ENCODE measurements at places on chromosomes 1 and 21.

DNA sequence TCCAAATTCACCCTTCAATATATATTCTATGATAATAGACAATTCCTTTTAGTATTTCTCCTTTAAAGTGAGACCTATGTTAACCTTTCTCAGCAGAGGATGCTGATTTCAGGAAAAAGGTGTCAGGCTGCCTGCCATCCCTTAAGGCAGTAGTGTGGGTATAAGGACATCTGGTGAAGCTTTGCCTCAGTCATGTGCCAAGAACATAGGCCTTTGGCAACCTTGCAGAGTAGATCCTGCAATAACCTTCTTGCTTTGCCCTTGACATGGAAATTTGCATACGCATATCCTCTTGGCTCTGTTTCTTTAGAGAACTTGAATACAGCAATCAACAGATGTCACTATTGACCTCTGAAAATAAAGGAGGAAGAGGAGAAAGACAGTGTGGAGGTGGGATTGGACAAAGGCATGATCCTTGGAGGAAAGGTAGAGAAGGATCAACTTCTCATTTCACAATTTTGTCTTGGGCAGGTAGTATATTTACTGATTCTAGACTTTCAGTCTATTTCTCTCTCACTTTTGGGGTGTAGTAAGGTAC is 21.1 kb upstream of the ZRANB2 start:
- DNase-seq: no peak

- DNase-seq: no peak
These were observed 38.0 kb downstream of the JAK1 start for GRCh38 chr1:64928325-64928724.

DNA sequence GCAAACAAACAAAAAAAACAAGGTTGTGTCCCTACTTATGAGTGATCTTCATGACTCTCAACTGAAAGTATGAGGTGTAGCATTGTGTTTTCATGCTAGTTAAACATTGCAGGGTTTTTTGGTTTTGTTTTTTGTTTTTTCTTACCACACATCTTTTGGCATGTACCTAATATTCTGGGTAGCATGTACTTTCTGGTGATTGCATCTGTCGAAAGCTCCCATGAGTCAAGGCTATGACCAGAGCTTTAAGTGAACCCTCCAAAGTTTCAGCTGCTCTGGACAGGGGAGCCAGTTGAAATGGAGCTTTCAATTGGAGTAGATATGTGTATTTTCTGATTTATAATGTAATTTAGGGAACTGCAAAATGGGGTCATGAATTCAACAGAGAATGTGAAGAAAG is 115.5 kb downstream of the KCNK2 start:
- DNase-seq: no peak

DNA sequence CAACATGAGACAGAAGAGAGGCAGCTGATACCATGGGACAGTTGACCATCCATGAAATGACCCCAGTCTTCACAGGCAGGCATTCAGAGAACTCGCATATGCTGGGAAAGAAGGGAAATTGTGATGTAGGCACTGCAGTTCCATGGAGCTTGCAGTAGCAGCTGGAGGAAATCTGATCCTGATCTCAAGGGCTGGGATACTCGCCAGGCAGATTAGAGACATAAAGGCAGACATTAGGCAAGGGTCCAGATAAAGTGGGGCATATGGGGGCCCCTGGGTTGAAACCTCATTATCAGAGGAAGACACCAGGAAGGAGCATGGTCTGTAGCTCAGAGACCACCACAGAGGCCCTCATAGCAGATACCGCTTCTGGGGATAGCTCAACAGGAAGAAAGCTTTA is 48.7 kb upstream of the TNR start:
- no peak for DNase-seq

Data from BJ (cell line).